Calu3 (cell line): ENCODE measurements at places on chromosomes 6 and 20.

DNA sequence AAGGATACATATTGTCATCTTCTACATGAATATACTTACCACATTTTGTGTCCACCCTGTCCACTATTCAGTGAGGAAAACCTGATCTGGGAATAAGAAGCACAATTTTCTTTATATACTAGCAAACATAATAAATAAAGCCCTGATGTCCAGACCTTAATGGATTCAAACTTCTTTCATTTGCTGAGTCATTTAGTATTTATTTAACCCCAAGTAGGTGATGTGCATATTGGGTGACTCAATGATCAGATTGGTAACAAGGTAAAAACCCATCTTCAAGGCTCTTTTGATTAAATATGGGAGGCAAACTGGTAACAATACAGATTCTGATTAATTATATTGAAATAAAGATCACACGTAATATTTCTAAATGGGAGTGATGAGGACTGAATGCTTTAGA is 1159.8 kb upstream of the EYS start:
- DNase-seq, result no peak

DNA sequence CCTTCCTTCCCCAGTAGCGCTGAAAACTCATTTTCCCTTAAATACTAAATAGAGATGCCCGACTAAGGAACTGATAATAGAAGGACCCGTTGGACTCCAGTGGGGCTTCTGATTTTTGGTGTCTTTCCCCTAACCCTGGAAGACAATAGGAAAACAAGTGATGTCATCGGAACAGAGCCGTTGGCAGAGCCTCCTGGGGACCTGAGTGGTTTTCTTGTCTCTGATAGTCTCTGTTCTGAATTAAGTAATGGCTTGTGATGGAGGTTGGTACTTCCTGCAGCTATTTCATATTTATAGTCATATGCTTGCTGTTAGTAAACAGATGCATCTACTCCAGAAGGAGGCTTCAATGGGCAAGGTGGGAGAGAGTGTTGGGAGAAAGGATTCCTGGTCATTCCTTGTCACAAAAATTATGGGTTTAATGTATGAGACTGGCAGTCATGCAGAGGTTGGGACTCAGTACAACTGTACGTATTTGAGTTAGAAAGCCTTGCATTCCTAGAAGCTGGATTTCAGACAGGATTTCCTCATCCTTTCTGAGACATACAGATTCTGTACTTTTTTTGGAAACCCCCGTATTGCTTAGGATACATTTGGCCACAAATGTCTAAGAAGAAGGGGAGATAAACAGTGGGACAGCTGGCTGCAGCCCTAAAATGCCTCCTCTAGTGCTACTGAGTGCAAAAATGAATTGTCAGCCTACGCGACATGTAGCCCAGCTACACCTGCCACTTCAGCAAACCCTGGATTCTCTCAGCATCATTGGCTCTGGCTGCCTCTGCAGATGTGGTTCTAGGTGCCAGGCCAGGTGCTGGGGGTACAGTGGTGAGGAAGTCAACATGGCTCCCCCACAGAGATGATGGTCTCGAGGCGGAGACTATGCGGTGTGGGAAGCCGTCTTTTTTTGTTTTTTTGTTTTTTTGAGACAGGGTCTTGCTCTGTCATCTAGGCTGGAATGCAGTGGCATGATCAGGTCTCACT is 38.1 kb downstream of the CDS2 start:
- DNase-seq, result no peak

DNA sequence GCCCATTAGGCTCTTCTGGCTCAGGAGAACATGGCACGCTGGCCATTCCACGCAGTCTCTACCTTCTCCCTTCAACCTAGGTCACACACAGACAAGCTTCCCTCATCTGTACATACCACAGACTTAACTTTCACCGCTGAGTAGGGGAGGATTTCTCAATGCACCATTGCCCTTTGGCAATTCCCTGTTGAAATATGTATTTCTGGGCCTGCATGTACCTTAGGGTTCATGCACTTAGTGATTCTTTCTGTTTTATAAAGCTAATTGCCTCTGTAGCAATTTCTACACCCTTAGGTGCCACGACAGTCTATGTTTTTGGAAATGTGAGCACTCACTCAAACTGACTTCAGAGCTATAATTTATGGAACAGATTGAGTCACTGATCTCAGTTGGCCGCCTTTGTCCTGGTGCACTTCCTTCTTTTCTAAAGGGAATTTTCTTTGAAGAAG is 253.8 kb upstream of the PRDM1 start:
- DNase-seq, result no peak

- DNase-seq, result no peak
Measured at GRCh38 chr6:167437888-167438484, 113.1 kb downstream of the TTLL2 start.

DNA sequence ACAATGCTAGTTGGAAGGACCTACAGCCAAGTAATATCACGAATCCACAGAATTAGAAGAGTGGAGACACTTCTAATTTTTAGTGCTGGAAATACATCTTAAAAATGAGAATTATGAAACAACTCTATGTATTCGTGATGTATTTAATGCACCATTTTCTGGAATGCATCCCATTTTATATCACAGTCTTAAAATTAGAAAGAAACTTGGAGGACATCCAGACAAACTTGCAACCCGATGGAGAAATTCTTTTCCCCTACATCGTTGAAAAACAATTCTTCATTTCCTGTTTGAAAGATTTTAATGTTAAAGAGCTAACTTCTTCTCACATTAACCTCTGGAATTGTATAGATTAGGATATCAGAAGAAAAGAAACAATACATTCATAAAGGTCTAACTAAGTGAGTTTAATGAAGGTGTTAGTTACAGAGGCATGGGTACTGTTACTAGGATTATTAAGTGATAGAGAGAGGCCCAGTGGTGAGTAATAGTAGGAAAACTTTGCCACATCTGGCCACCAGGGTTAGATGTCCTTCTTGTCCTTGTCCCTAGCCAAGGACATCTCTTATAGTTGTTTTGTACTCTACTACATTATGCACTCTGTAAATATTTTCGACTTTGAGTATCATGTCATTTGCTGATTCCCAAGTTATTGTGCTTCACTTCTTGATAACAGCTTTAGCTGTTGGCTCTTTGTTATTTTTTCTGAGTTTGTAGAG is 502.4 kb upstream of the PTCHD4 start:
- DNase-seq, result no peak

DNA sequence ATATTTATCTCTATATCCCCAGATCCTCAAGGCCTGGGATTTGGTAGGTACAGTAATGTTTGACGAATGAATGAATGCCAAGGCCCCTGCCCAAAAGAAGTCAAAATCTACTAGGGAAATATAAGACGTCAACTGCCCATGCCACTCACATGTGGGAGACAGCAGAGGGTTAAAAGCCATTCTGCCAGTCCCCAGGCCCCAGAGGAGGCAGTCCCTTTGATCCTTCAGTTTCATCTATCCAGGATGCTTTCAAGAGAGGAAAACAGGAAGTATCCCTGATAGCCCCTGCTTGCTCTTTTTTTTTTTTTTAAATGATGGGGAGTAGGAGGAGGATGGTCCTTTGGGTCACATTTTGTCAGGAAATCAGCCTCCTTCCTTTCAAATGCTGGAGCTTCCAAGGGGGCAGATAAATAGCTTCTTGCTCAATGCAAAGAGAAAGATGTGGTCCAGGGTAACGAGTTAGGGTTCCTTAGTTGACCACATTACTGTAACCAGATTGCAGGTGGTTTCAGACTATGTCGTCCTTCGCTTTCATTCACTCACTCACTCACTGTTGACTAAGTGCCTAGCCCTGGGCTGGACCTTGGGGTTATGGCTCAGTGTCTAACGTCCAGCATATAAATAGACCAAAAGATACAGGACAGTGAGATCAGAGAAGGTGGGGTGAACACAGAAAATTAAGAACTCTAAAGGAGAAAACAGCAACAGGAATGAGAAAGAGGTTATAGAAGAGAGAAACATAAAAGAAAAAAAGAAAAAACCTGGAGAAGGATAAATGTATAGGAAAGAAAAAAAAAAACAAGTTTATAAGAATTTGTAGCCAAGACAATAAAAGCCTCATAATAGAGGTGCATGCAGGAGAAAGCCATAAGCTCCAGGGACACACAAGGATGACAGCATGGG is 64.6 kb upstream of the PIM1 start:
- no peak for DNase-seq

GRCh38 chr6:38552121-38552520 is 87.6 kb downstream of the BTBD9 start:
- no peak for DNase-seq

- no peak for DNase-seq
Measured at GRCh38 chr20:846894-847278, 13.4 kb downstream of the FAM110A start.

DNA sequence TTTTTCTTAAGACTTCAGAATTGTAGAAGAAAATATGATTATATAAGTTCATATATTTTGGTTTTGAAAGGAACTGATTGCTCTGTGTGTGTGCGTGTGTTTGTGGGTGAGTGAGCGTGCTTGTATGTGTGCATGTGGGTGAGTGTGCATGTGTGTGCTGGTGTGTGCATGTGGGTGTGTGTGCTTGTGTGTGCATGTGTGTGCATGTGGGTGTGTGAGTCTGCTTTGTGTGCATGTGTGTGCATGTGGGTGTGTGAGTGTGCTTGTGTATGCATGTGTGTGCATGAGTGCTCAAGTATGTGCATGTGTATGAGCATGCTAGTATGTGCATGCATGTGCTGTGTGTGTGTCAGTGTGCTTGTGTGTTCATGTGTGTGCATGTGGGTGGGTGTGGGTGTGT is 238.5 kb downstream of the CDC5L start:
- no peak for DNase-seq

GRCh38 chr20:14454296-14454695 is 116.9 kb upstream of the FLRT3 start:
- no peak for DNase-seq

DNA sequence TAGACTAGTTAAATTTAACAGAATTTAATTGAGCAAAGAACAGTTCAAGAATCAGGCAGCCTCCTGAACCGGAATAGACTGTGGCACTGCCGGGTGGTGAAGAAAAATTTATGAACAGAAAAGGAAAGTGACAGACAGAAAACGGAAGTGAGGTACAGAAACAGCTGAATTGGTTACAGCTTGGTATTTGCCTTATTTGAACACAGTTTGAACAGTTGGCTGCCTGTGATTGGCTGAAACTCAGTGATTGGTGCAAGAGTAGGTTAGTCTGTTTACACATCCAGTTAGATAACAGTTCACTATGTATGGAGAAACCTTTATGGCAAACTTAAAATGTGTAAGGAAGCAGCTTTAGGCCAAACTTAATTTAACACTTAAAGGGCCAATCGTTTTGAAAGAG is 116.0 kb upstream of the CITED2 start:
- DNase-seq, result no peak

GRCh38 chr6:88650029-88650619 is 313.3 kb downstream of the RNGTT start:
- DNase-seq, result no peak

- DNase-seq, result no peak
Measured at GRCh38 chr6:154234019-154234772, 122.4 kb downstream of the IPCEF1 start.

DNA sequence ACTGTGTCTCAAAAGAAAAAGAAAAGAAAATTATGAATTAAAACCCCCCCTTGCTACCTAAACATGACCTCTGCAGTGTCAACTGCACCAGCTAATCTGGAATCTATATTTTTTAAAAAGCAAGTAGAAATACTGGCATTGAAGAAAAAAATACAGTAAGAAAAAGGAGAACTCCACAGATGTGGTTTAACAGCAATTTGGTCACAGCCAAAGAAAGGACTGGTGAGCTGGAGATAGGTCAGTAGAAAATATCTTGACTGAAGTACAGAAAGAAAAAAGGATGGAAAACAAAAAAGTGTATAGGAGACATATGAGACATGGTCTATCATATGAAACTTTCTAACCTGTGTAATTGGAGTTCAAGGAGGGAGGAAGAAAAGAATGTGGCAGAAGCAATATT is 44.1 kb upstream of the ERVFRD-1 start:
- DNase-seq, result no peak

GRCh38 chr6:34656378-34657036 is 40.1 kb downstream of the ILRUN start:
- peak; percentile 39 for DNase-seq

GRCh38 chr6:40788661-40789655 is 201.8 kb upstream of the LRFN2 start:
- DNase-seq, result no peak

- no peak for DNase-seq
Measured at GRCh38 chr6:168097621-168098430, 18.8 kb upstream of the FRMD1 start.

DNA sequence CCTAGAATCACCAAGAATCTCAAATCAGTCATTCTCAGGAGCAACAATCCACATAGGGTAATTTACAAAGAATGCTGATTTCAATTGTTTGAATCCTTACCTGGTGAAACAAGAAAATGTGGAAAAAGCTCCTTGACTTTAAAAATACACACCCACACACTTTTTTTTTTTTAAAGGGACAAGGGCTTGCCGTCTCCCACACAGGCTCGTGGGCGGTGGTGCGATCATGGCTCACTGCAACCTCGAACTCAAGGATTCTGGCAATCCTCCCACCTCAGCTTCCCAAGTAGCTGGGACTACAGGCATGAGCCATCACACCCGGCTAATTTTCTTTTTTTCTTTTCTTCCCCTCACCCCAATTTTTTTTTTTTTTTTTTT is 30.7 kb downstream of the PARD6B start:
- DNase-seq, result peak; percentile 40

- no peak for DNase-seq
Measured at GRCh38 chr6:26629359-26629758, 30.2 kb downstream of the ZNF322 start.

GRCh38 chr6:138113588-138114210 is 6.5 kb upstream of the PERP start:
- DNase-seq, result no peak

DNA sequence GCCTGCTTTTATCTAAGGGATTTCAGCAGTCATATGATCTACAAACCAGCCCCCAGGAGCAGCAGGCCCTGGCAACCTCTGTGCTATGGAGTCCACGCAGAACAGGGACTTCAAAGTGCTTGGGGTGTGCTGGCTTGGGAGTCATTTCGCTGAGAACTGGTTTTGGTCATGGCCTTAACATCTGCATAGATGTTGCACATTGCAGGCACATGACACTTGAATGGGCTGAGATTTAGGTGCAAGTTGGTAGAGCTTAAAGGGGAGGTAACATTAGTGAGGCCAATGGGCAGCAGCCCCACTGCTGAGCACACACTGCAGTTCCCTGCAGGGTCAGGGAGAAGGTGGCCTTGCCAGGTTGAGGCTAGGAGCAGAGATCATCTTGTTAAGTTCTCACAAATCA is 43.6 kb downstream of the RREB1 start:
- DNase-seq, result no peak
